ENCODE measurements at places on chromosomes 3 and 15. TPM values are rescaled to one million over a fixed set of nuclear protein-coding genes. Genes with fewer than 3 reads are reported as not detected.

DNA sequence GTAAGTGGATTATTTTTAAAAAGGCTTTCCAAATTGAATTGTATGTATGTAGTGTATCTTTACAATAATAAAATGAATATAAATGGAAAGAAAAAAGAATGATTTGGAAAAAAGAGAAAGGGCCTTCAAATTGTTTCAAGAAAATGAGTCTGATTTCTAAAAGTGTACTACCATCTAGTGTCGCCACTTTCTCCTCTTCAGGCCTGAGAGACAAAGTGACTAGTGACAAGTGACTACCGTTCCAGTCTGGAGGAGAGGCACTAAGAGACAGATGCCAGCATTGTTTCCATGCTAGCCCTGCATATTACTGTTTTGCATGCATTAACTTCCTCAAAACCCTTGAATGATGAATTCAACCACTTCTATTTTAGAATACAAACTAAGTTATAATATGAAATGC, 39.3 kb downstream of the P3H2 start:
- DNase-seq = no peak

- DNase-seq = no peak
Measured at GRCh38 chr3:100970477-100970990, 22.7 kb downstream of the ABI3BP start.

GRCh38 chr3:123286308-123287023, 84.7 kb downstream of the SEC22A start:
- DNase-seq = no peak

The DNAH12 gene
- 0.14 TPM for total RNA-seq

- DNase-seq = no peak
Measured at GRCh38 chr3:26614006-26614685, 8.4 kb upstream of the LRRC3B start.

DNA sequence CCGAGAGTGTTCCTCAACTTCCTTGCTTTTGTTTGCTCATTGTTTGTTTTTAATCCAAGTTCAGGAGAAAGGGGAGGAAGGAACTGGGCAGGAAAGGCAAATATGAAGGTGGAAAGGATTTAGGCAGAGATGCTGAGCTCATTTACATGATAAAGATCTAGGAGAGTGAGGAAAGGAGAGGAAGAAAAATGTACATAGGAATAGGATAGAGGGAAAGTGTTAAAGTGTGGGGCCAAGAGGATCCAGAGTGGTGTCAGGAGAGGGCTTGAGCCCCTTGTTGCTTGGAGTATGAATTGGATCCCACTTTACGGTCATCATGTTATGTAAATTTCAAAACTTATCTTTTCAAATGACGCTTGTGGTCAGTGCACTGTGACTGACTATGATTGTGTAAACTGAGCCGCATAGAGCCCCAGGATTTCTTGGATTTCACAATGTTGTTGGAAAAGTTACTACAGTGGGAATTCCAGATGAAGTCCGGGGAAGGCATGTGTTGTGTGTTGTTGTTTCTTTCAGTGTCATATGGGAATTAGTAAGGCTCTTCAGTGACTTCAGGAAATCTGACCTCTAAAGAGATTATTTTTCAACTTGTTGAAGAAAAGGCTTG, 15.0 kb upstream of the PLD1 start:
- DNase-seq = no peak

The SST gene
- not detected for total RNA-seq

DNA sequence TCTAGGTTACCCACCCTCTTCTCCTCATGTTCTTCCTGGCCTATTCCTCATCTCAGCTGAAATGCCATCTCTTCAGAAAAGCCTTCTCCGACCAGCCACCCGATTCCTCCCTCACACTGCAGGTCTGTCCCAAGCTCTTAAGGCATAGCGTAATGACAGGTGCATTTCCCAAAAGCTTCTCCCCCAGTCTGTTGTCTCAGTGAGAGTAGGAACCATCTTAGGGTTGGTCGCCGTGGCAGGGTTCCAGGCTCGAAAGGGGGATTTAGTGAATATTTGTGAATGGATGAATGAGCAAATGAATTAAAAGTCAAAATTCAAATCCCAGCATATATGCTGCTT, 78.6 kb downstream of the TOP2B start:
- no peak for DNase-seq

The PAQR5 gene
- 6.1 TPM for total RNA-seq

DNA sequence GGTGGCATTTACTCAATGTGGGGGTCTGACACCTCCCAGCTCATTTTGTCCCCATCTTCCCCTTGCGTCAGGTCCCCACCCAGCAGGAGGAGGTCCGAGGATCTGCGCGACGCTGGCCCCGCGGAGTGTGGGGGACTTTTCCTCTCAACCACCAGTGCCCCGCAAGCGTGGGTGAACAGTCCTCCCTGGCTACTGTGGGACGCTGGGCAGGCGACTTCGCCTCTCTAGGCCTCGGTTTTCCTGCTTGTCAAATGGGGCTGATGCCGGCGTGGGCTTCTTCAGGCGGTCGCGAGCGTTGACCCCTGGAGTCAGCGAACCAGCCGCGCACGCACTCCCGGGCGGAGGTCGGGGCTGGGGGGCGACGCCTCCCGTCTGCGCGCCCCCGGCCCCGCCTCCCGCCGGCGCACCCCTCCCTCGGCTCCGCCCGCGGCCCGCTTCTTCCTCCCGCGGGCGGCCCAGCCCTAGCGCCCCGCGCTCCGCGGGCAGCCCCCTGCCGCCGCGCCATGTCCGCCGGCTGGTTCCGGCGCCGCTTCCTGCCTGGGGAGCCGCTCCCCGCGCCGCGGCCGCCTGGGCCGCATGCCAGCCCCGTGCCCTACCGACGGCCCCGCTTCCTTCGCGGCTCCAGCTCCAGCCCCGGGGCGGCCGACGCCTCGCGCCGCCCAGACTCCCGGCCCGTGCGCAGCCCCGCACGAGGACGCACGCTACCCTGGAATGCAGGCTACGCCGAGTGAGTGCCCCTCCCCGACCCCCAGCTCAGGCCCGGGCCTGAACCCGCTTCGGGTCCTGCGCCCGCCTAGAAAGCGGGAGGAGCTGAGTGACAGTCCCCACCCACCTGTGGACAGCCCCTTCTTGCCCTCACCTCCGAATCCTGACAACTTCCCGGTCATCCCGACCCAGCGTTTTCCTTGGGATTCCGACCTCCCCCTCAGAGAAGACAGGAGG, at the start of gene PPM1M:
Gene PPM1M, plus strand, starts transcription at position 438 of the 942 bp plus-strand sequence. Its CDS starts 66 bp downstream, at position 504.
- no peak for DNase-seq

GRCh38 chr3:31466866-31467265, 65.9 kb upstream of the STT3B start:
- no peak for DNase-seq

The MAGI1 gene
- 48.2 TPM for total RNA-seq

DNA sequence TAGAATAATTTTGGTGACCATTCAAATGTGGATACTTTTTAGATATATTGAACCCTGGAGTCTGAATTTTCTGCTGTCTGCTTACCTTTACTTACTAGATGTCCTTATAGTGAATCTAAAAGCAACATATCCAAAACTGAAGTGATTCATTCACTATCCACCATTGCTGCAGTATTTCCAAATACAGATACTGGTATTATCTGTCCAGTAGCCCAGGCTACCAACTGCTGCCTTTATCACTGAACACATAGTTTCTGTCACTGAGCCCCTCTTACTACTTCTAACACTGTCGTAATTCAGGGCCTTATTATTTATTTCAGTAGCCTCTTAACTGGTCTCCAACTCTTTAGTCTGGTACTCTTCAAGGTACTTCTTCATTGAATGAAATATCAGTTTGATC, 49.2 kb downstream of the SLMAP start:
- DNase-seq = no peak

The STARD5 gene
- total RNA-seq = 14.9 TPM

DNA sequence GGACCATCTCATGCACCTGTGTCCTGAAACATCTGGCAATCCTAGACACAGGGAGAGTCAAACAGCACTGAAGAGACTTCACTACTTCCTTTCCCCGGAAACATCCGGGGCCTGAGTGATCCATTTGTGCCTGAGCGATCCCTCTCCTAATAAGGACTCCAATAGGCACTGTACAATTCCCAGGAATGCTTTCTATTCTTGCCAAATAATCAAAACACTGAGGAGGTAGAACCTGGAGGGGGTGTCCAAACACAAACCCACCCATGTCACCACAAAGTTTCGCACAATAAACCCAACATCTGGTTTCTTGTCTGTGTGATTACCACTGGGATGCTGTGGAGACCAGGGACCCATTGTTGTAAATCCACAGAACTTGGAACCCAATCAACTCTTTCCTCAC, 205.0 kb downstream of the OPA1 start:
- no peak for DNase-seq

GRCh38 chr3:145902166-145902565, 258.8 kb downstream of the PLOD2 start:
- DNase-seq = no peak

The P3H2 gene
- total RNA-seq = 19.3 TPM

DNA sequence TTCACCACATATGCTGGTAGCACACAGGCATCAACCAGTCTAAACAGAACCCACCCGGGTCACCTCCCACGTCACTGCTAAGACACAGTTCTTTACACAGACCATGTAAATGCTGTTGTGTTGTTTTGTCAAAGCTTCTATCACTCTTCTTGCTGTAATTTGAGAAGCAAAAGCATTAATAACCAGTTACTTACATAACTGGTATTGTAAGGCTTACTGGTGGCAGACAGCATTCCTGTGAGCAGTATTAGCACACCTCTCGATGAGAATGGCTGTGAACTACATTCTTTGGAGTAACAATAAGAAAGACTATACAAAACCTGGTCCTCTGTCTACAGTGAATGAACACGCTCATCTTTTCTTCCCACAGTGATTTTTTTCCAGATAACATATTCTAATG, 479.2 kb downstream of the LPP start:
- DNase-seq = no peak

DNA sequence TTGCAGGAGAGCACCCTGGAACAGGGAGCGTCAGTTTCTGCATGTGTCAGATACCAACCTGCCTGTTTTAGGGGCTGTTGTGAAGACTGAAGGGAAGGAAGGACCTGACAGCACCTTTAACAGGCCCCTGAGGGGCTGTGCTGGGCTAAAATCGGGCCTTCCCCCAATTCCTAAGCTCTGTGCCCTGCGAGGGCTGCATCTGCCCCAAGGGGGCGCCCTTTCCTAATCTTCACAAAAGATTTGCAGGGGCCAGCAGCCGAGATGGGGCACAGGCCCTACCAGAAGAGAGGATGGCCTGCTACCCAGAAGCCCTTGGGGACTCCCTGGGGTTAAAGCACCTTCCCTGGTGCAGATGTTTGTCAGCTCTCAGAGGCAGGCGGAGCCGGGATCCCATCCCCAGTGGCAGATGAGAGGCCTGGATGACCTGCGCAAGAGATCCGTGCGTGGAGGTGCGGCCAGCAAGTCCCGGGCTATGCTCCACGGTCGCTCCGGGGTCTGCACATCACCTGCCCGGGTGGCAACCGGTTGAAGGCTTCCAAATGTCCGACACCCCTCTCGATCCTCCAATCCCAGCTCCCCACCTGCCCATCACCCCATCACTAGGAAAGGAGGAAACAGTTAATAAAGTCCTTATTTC, 53.6 kb downstream of the RHCG start:
- DNase-seq = no peak

GRCh38 chr3:98564282-98565005, 29.0 kb downstream of the CPOX start:
- no peak for DNase-seq

The SCN11A gene
- not detected for total RNA-seq

The RTP3 gene
- not detected for total RNA-seq

DNA sequence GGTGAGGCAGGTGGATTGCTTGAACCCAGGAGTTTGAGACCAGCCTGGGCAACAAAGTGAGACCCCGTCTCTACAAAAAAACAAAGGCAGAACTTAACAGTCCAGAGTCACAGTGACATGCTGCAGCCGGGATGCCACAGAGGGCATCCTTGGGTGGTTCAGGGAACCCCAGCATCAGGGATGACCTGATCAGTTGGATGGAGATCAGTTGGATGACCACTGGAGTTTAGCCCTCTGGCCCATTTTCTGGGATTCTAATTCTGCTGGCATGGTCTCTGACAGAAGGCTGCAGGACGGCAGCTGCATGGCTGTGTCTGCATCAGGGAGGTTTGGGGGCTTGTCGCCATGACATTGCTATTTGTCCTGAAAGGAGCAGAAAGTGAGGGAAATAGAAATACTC, 19.8 kb downstream of the WHAMM start:
- no peak for DNase-seq

DNA sequence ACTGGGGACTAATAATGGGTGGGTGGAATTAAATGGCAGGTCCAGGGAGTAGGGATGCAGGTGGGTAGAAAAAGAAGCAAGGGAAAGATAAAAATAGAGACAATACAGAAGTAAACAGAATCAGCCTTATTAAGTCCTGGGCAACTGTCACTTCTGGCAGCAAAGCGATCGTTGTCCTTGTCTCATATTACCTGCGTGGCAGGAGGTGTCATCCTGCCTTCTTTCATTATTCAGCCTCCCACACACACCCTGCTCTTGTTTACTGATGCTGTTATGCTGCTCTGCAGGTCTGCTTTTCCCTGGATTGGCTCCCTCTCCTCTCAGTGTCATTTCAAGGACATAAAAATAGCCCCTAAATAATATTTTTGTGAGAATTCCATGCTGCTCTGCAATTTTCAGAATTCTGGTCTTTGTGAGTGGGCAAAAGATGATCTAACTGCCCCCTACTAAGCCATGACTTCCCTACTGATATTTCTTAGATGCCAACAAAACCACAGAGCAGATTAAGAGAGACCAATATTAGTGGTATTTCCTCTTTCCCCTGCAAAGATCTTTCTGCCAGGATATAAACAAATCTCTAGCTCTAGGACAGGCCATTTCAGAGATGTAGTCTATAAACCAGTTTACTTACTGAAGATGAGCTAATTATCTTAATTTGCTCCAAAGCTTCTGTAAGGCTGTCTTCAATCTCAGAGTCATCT, 8.5 kb downstream of the VEPH1 start:
- DNase-seq = no peak

DNA sequence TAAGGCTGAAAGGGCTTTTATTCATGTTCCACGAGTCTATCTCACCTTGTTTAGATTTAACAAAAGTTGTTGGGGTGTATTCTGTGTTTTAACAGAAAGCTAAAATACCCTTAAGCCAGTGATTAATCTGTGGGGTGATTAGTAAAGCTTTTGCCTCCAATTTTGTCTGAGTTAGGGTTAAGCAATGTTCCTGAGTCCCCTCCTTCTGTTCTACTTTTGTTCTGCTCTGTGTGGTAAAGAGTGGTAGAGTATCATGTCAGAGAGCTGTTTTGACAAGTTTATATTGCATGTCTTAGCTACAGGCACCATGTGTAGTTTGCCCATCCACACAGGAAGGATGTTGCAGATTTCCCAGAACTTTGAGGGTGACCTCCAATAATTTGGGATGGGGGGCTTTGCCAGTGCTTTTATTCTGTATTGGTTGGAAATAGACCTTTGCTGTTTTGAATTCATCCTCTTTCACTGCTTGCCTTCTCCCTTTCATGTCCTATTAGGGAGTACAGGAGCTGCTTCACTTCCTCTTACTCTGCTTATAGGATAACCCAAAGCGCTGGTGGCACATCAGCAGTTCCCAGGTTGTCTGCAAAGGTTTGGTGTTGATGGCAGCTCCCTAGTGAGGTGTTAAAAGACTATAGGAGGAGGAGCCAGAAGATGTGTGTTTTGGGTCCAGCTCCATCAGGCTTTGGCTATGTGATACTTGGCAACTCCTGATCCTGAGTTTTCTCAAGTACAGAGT, 7.4 kb downstream of the PDE8A start:
- DNase-seq = no peak

The WDR5B gene
- total RNA-seq = 3.8 TPM
